Left kidney (tissue), 8 donors: ENCODE measurements at places on chromosomes 2 and 18. TPM values are rescaled to one million over a fixed set of nuclear protein-coding genes. Genes with fewer than 3 reads are reported as not detected.

The COL6A3 gene
- 235 TPM for polyA plus RNA-seq

The PRSS56 gene
- polyA plus RNA-seq: not detected

The COL4A4 gene
- polyA plus RNA-seq: 48.6 TPM

The GPC1 gene
- 28.1 TPM for polyA plus RNA-seq

The UNC80 gene
- 2.2 TPM for polyA plus RNA-seq

The CCDC74A gene
- 16.2 TPM for polyA plus RNA-seq

The NBEAL1 gene
- 17.2 TPM for polyA plus RNA-seq

The GTF2A1L gene
- 0.25 TPM for polyA plus RNA-seq

The GLI2 gene
- polyA plus RNA-seq: 10.8 TPM

The GKN1 gene
- not detected for polyA plus RNA-seq

The INSIG2 gene
- polyA plus RNA-seq: 38.7 TPM

The NEUROD1 gene
- polyA plus RNA-seq: not detected

The STPG4 gene
- polyA plus RNA-seq: 0.12 TPM

The CDCA7 gene
- polyA plus RNA-seq: 46.8 TPM

The ALK gene
- polyA plus RNA-seq: 0.55 TPM

The RPRM gene
- polyA plus RNA-seq: 3.2 TPM

The FER1L5 gene
- 1.9 TPM for polyA plus RNA-seq

The ARHGEF33 gene
- 3.4 TPM for polyA plus RNA-seq

The LINC00305 gene
- 3.6 TPM for polyA plus RNA-seq

The LYPD6 gene
- 18.8 TPM for polyA plus RNA-seq

The TYW5 gene
- 20.4 TPM for polyA plus RNA-seq

The KLHL30 gene
- 0.40 TPM for polyA plus RNA-seq

The PAX8 gene
- 474 TPM for polyA plus RNA-seq

The RGPD4 gene
- 0.03 TPM for polyA plus RNA-seq

The MROH2A gene
- polyA plus RNA-seq: 0.28 TPM

The FAP gene
- polyA plus RNA-seq: 12.8 TPM

The LIPG gene
- 63.6 TPM for polyA plus RNA-seq

The ACADL gene
- polyA plus RNA-seq: 31.5 TPM

The CFC1B gene
- not detected for polyA plus RNA-seq

The ZAP70 gene
- 2.2 TPM for polyA plus RNA-seq

The CNDP1 gene
- polyA plus RNA-seq: 1.6 TPM

The NTSR2 gene
- polyA plus RNA-seq: not detected

The GALR1 gene
- polyA plus RNA-seq: 0.15 TPM

The PJVK gene
- polyA plus RNA-seq: 19.3 TPM

The FAM237A gene
- polyA plus RNA-seq: not detected

The RBM43 gene
- polyA plus RNA-seq: 15.8 TPM

The SAG gene
- polyA plus RNA-seq: 0.13 TPM

The CCDC68 gene
- polyA plus RNA-seq: 11.9 TPM

The ESPNL gene
- 0.30 TPM for polyA plus RNA-seq

The RTP5 gene
- not detected for polyA plus RNA-seq

The CYRIA gene
- polyA plus RNA-seq: 3.3 TPM

The MYO3B gene
- 7.8 TPM for polyA plus RNA-seq

The CRYGA gene
- polyA plus RNA-seq: not detected

The TOGARAM2 gene
- polyA plus RNA-seq: 2.4 TPM

The UGT1A3 gene
- polyA plus RNA-seq: not detected

The DLGAP1 gene
- polyA plus RNA-seq: 6.2 TPM

The SULT1C4 gene
- 51.7 TPM for polyA plus RNA-seq

The FIGN gene
- polyA plus RNA-seq: 14.1 TPM

The OXER1 gene
- polyA plus RNA-seq: 12.0 TPM

The ANKRD30BL gene
- 0.85 TPM for polyA plus RNA-seq

The SYT4 gene
- 0.38 TPM for polyA plus RNA-seq

The RAB31 gene
- polyA plus RNA-seq: 29.4 TPM

The LRATD1 gene
- 21.1 TPM for polyA plus RNA-seq
